SJSA1 (cell line): ENCODE measurements at places on chromosomes 3 and 15. TPM values are rescaled to one million over a fixed set of nuclear protein-coding genes. Genes with fewer than 3 reads are reported as not detected.

GRCh38 chr3:127720161-127720823 is 47.5 kb downstream of the ABTB1 start:
- peaks cover 42% of the 10 kb centered on the region for H3K36me3 ChIP-seq
- peaks cover 29% of the 10 kb centered on the region for H3K4me1 ChIP-seq
- H3K27me3 ChIP-seq: no peaks in the 10 kb centered on the region
- no peak for DNase-seq

DNA sequence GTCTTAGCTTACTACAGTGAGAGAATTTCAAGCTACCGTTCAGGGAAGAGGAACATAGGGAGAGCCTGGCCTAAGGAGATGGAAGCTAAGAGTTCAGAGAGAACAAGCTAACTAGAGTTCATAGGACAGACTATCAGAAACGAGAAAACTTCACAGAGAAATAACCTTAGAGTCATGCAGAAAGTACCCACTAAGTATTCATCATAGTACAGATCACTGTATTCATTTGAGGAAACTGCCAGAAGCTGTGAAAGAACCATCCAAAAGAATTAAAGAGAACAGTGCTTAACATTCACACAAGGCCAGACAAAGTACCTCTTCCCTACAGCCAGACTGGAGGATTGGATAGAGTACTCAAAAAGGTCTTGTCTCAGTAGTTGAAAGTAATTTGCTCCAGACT is 15.2 kb upstream of the GBE1 start:
- H3K4me1 ChIP-seq: no peaks in the 10 kb centered on the region
- H3K4me3 ChIP-seq: no peak overlapping the region
- H3K27ac ChIP-seq: no peak overlapping the region
- DNase-seq: no peak

DNA sequence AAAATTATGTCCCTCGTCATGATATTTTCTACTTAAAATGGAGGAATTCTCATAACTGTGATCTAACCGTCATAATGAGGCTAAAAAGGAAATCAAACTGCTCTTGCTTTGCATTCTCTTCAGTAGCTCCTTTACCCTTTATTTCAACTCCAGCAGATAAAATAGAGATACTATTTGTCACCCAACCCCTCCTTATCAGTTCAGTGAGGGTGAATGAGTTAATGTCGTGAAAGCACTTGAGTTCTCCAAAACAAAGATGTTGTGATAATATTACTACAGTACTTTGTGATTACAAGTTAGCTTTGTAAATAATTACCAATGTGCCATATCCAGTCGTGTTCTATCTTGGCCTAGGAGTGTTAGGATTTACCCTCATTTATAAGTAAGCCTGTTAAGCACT is 63.4 kb upstream of the ANKRD28 start:
- H3K27ac ChIP-seq: no peak overlapping the region
- peaks cover 9% of the 10 kb centered on the region for H3K4me1 ChIP-seq
- DNase-seq: no peak

DNA sequence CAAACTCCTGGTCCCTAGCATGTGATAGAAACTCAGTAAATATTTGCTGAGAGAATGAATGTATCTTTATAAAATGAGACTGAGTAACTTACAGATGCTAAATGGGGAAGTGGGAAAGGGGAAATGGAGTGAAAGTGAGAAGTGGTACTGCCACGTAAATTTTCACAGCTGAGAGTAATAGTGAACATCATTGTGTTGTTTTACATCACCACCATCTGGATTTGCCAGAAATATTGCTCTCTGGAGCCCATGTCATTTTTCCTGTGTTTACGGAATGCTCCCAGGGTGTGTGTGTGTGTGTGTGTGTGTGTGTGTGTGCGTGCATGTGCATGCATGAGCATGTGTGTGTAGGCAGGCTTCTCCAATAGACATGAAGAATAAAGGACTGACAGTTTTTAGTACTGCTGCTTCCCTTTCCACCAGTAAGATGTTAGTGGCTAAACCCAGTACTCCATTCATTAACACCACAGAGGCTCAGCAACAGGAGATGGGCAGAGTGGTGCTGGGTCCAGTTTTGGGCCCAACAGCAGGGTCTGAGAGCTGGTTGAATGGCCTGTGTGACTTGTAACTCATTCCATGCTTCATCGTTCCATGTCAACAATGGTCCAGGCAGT is 57.3 kb downstream of the DIPK2A start:
- no peaks in the 10 kb centered on the region for H3K27me3 ChIP-seq
- H3K36me3 ChIP-seq: no peaks in the 10 kb centered on the region
- no peak overlapping the region for H3K4me3 ChIP-seq
- no peak overlapping the region for H3K27ac ChIP-seq
- DNase-seq: no peak

- no peak overlapping the region for H3K27ac ChIP-seq
- no peaks in the 10 kb centered on the region for H3K36me3 ChIP-seq
- H3K27me3 ChIP-seq: peaks cover 7% of the 10 kb centered on the region
Measured at GRCh38 chr15:80201256-80202015, 48.6 kb downstream of the FAH start.

DNA sequence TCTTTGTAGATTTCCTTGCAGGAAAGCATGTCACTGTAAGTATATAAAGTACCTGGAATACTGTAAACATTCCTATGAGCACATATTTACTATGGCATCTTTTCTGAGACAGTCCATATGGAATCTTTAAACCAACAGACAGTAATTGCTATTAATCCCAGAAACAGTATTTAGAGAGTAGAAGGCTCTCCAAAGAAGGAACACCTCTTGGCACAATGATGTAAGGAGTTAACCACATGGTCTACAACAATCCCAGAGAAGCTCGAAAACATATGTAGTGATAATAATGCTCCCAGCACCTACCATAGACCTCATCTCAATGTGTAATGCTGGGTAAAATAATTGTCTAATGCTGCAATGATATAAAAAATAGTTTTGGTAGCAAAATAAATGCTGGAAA is 95.8 kb upstream of the IL12A start:
- peaks cover 67% of the 10 kb centered on the region for H3K36me3 ChIP-seq
- DNase-seq: no peak
- H3K27me3 ChIP-seq: no peaks in the 10 kb centered on the region
- H3K4me3 ChIP-seq: no peak overlapping the region
- no peaks in the 10 kb centered on the region for H3K4me1 ChIP-seq

DNA sequence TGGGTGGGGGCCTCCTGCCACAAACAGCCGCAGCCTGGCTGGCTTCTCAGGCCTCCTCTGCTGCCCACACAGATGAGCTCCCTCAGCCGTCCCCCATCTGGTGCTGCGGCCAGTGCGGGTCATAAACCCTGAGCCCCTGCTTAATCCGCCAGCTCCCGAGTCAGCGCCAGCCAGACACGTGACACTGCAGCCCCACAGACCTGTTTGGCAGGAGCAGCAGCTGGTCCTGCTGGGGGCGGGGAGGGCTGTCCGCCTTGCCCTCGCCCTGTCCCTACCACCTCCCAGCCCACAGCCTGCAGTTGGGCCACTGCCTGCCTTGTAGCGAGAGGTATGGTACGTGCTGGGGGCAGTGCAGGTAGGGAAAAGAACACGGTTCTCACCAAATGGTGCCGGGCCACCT is 86.2 kb downstream of the IQSEC1 start:
- no peaks in the 10 kb centered on the region for H3K36me3 ChIP-seq
- H3K27ac ChIP-seq: no peak overlapping the region
- H3K4me1 ChIP-seq: no peaks in the 10 kb centered on the region
- no peak overlapping the region for H3K4me3 ChIP-seq
- H3K27me3 ChIP-seq: no peaks in the 10 kb centered on the region
- DNase-seq: no peak

DNA sequence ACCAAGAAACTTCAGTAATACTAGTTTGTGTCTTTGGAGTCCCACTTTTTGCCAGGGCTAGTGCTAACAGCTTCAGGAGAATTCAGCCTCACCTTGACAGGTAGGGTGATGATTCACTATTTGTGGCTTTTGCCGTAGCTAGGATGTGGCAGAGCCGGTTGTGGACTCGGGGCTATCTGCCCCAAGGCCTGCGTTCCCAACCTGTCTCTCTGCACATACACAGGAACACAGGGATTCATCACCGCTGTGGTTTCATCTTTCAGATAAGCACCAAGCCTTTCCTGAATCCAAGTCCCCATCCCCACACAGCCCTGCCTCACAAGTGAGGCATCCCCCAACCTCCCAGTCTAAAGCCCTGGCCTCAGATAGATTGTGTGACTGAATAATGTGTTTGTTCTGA is 45.2 kb upstream of the POLG start:
- no peak for DNase-seq
- peaks cover 80% of the 10 kb centered on the region for H3K27me3 ChIP-seq
- no peaks in the 10 kb centered on the region for H3K4me1 ChIP-seq
- no peaks in the 10 kb centered on the region for H3K36me3 ChIP-seq

DNA sequence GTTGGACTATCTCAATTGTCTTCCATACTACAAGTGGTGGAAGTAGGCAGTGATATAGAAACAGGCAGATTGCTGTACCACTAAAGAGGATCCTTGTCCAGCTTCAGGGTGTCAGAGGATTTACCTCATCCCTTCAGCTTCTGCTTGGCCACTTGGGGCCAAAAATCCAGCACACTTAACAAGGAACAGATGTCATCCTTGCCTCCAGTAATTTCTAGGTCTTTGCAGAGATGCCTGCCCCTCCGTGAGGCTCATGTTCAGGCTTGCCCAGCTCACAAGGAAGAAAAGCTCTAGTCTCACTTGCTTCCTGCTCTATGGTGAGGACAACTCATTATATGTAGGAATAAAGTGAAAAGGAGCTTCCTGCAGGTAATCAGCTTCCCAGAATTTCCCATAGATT is 510.3 kb downstream of the EPHA3 start:
- no peak overlapping the region for H3K4me3 ChIP-seq
- H3K27me3 ChIP-seq: no peaks in the 10 kb centered on the region
- H3K36me3 ChIP-seq: no peaks in the 10 kb centered on the region

DNA sequence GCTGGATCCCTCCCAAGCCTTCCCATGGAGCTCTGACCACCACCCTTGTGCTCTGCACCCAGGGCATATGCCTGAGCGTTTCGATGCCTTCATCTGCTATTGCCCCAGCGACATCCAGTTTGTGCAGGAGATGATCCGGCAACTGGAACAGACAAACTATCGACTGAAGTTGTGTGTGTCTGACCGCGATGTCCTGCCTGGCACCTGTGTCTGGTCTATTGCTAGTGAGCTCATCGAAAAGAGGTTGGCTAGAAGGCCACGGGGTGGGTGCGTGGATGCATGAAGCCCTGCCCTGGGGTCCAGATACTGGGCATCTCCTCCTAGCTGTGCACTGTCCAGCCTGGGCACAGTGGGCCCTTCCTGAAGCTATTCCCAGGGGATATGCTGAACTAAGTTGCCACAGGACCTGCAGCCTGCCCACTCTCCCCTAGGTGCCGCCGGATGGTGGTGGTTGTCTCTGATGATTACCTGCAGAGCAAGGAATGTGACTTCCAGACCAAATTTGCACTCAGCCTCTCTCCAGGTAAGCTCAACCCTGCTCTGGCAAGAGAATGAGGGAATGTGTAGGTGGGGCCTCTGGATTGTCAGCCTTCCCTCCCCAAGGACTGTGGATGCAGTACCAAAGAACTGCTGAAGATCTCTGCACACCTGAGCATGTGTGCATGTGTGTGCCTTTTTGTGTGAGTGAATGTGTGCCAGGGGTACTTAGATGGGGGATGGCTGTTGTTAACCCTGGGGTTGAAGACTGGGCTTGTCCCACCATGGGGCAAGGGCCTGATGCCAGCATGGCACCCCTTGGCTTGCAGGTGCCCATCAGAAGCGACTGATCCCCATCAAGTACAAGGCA is 2.1 kb downstream of the MYD88 start:
- H3K27me3 ChIP-seq: no peaks in the 10 kb centered on the region
- DNase-seq: no peak
- H3K4me3 ChIP-seq: no peak overlapping the region
- H3K36me3 ChIP-seq: peaks cover 16% of the 10 kb centered on the region
- no peak overlapping the region for H3K27ac ChIP-seq

GRCh38 chr15:29792426-29793159 is 29.7 kb downstream of the TJP1 start:
- peak overlapping the region; percentile 36 for H3K27ac ChIP-seq
- H3K4me3 ChIP-seq: no peak overlapping the region
- peaks cover 42% of the 10 kb centered on the region for H3K36me3 ChIP-seq

- H3K4me3 ChIP-seq: no peak overlapping the region
- H3K27me3 ChIP-seq: no peaks in the 10 kb centered on the region
- no peak overlapping the region for H3K27ac ChIP-seq
- no peak for DNase-seq
Measured at GRCh38 chr3:109643590-109643989, 306.2 kb upstream of the DPPA4 start.

- no peaks in the 10 kb centered on the region for H3K4me1 ChIP-seq
- no peaks in the 10 kb centered on the region for H3K27me3 ChIP-seq
- H3K4me3 ChIP-seq: no peak overlapping the region
- no peak for DNase-seq
- H3K27ac ChIP-seq: no peak overlapping the region
Measured at GRCh38 chr3:115576325-115576875, 46.9 kb upstream of the GAP43 start.

DNA sequence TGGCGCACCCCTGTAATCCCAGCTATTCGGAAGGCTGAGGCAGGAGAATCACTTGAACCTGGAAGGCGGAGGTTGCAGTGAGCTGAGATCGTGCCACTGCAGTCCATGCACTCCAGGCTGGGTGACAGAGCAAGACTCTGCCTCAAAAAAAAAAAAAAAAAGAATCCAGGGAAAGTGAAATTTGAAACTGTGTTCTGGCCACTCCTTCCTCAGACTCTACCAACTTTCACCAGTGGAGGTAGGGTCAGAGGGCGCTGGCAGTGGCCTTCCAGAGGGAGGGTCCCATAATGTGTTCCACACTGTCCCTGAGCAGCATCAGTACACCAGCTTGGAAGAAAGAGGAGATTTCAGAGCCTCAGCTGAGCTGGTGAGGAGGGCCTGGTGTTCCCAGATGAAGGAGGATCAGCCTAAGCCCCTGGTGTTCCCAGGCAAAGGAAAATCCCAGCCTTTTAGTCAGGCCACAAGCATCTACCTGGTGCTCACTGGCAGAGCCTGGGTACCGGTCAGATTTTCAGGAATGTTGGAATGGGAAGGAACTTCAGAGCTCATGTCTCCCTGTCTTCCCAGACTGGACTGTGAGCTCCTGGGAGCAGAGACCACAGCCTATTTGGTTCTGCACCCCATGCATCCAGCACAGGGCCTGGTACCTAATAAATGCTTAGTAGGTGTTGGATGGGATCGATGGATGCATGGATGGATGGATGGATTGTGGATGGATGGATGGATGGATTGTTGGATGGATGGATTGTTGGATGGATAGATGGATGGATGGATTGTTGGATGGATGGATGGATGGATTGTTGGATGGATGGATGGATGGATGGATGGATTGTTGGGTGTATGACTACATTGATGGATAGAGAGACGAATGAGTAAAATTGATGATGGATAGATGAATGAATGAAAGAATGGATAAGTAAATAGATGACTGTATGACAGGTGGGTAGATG is 117.9 kb downstream of the CORO2B start:
- no peak for DNase-seq
- H3K4me3 ChIP-seq: no peak overlapping the region
- H3K27me3 ChIP-seq: no peaks in the 10 kb centered on the region
- no peaks in the 10 kb centered on the region for H3K36me3 ChIP-seq
- H3K4me1 ChIP-seq: peaks cover 6% of the 10 kb centered on the region

Gene MRPL46
- total RNA-seq: 33.9 and 37.7 TPM in 2 replicates

Gene RPL14
- 303 and 410 TPM in 2 replicates for total RNA-seq

Gene PLSCR1
- total RNA-seq: 64.4 and 90.4 TPM in 2 replicates

Gene PBRM1
- 39.3 and 39.6 TPM in 2 replicates for total RNA-seq

Gene KBTBD13
- total RNA-seq: not detected in 2 replicates

Gene DAZL
- total RNA-seq: not detected in 2 replicates

Gene ARPIN
- total RNA-seq: 4.0 and 8.2 TPM in 2 replicates

Gene ANKRD34C
- not detected in 2 replicates for total RNA-seq
